Thymus (tissue), 14 donors: ENCODE measurements at places on chromosomes 7 and 10. TPM values are rescaled to one million over a fixed set of nuclear protein-coding genes. Genes with fewer than 3 reads are reported as not detected.
A peak's percentile ranks its signal among the peaks of the same experiment; 100 is the strongest.

DNA sequence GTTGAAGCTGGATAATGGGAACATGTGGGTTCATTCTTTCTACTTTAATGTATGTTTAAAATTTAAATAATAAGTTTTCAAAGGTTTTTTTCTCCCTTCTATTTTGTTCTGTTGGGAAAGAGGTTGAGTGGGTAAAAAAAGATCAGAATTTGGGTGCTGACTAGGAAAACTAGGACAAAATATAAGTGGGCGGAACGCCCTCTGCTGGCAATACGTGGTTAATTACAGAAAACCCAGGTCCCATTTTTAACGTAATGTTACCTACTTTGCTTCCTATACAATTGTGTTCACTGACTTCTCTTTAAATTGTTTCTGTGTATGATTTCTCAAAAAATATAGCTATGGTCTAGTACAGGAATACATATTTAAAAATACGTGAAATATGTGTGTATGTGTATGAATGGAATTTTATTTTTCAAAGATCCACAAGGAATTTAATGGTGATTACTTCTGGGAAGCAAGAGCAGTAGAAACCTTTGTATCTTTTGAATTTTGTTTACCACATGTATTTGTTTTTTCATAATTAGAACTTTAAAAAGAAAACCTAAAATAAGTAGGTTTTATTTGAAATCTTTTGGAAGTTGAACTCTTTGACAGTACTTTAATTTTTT lies 8.7 kb downstream of the ECD start:
- no peaks in the 10 kb centered on the region for H3K4me1 ChIP-seq
- no peaks in the 10 kb centered on the region for H3K27me3 ChIP-seq
- H3K36me3 ChIP-seq = peaks cover 16% of the 10 kb centered on the region
- DNase-seq = peak; percentile 30

DNA sequence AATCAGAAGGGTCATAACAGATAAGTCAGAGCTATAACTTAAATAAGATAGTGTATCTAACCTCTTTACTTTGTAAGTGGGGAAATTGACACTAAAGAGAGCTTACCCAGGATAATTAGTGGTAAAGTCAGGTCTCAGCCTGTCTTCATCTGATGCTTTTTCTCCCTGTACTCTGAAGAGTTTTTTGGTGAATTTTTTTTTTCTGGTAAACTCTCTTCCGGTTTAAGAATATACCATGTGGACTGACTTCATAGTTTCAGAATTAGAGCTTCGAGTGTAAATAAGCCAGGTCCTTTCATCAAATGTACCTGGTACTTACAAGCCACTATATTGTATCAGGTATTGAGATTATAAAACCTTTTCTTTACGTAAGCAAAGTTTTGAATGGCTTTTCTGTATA lies 6.8 kb downstream of the MINPP1 start:
- H3K4me1 ChIP-seq = no peaks in the 10 kb centered on the region
- peaks cover 27% of the 10 kb centered on the region for H3K36me3 ChIP-seq
- H3K27me3 ChIP-seq = no peaks in the 10 kb centered on the region
- H3K4me3 ChIP-seq = no peak overlapping the region
- no peak for DNase-seq

DNA sequence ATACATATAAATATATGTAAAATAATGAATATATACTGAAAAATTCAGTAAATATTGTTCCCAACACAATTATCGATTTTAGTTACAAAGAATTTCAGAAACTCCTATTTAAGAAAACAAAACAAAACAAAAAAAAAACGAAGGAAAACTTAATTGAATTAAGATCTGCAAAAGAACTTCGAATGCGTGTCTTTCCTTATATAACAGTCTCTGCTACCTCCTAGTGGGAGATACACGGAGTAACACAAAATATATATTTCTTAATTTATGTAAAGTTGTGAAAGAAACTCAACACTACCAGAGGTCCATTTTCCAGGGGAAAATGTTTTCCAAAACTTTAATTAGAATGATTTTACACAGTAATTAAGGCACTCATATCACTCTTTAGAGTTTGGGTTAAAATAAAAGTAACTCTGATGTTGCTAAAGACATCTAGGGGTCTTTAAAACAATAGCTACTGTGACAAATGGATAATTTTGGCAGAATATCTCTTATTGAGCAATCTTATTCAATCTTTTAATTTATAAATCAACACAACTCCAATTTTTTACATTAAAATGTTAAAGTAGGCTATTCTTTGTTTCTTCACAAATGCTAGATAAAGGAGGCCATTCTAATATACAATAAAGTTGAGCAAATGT lies 41.6 kb downstream of the NEBL start:
- DNase-seq = no peak
- no peaks in the 10 kb centered on the region for H3K4me1 ChIP-seq
- no peaks in the 10 kb centered on the region for H3K36me3 ChIP-seq
- H3K4me3 ChIP-seq = no peak overlapping the region
- no peaks in the 10 kb centered on the region for H3K27me3 ChIP-seq
- no peak overlapping the region for H3K27ac ChIP-seq

DNA sequence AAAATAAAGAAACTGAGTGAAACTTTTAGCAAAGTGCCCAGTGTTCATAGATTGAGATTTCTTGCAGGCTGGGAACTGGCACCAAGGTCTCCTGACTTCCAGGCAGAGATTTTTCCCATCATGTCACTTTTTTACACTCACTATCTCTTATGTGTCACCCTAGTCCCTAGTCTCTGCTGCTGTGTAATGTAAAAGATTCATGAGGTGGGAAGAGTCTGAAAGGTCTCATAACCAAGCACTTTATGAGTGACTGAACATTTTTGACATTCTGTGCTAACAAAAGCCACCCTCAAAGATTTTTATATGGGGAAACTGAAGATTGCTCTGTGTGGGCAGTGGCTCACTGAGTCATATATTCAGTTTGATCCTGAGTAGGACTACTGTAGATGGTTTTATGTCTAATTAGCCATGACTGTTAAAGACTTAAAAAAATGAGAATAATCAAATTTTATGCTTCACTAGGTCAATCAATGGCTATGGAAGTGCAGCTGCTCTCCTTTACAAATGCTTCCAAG lies 900.3 kb upstream of the SORCS1 start:
- no peaks in the 10 kb centered on the region for H3K27me3 ChIP-seq
- no peak for DNase-seq
- no peaks in the 10 kb centered on the region for H3K4me1 ChIP-seq

The VIPR2 gene
- polyA plus RNA-seq = 22.8 TPM

The VWA2 gene
- 0.46 TPM for polyA plus RNA-seq

The ZNF248 gene
- 7.6 TPM for polyA plus RNA-seq
